Activated CD4-positive, alpha-beta T cell treated with anti-CD3 and anti-CD28 coated beads, Interleukin-2, amount 50 U/mL, for 4 hours (primary cell): ENCODE measurements at places on chromosomes 12 and 14.

DNA sequence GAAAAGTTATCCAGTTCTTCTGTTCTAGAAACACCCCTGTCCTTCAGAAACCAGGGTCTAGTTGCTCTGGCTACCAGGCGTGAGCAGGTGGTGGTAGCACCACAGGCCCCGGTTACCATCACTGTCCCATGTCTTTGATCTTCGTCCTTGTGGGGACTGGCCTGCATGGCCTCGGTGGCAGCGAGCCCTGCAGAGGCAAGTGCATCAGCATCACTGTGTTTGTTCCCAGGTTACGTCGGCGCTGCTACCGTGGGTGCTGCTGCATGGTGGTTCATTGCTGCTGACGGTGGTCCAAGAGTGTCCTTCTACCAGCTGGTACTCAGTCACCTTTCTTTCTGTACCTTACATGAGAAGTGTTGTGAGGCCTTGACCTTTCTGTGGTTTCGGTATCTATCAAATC lies 58.9 kb downstream of the ANAPC7 start:
- DNase-seq: no peak

- DNase-seq: peak; percentile 28
Measured at GRCh38 chr14:24430143-24430681, 458 bp downstream of the KHNYN start.

DNA sequence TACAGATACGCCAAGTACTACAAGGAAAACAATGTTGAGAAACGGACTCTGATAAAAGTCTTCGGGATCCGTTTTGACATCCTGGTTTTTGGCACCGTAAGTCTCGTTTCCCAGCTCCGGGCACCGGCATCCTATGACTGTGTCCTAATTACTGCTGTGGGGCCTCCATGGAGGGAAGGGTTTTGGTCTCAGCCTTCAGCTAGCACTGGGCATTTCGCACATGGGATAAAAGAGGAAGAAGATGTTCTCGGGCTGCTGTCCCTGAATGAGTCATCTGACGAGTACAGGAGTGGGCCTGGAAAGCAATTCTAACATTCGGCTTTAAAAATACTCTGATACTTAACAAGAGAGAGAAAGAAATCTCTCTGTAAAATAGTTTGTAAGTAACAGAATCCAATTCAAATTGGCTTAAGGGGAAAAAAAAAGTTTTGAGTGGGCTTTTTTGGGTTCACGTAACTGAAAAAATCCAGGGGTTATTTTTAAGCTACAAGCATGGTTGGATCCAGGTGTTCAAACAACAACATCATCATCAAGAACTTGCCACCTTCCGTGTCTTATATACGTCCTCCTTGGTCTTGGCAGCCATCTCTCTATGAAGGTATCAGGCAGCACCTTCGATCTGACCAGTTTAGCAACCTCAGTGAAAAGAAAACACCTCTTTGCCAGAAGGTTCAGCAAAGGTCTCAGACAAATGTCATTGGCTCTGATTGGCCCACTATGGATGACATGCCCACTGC lies 34.4 kb upstream of the P2RX4 start:
- no peak for DNase-seq

- DNase-seq: no peak
Measured at GRCh38 chr12:76848132-76848531, 30.7 kb downstream of the CSRP2 start.

GRCh38 chr14:75273272-75274049 lies 5.2 kb upstream of the FOS start:
- DNase-seq: no peak

DNA sequence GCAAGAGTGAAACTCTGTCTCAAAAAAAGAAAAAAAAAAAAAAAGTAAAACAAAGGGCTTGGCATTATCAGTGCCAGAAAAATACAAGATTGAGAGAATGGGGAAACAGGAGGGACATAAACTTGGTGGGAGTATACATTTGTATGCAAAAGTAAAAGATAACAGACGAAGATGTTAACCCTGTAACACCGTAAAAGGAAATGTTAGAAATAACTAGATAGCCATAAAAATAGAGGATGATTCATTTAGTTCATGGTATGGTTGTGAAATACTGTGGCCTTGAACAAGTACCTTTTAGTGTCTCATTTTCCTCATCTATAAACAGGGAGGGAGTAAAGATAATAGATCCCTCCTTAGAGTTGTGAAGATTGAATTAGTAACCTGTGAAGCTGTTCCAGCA lies 33.3 kb downstream of the ATP2A2 start:
- no peak for DNase-seq

- no peak for DNase-seq
Measured at GRCh38 chr12:5623411-5623810, 191.5 kb downstream of the NTF3 start.

GRCh38 chr12:291153-291723 lies 28.6 kb upstream of the SLC6A13 start:
- DNase-seq: no peak

DNA sequence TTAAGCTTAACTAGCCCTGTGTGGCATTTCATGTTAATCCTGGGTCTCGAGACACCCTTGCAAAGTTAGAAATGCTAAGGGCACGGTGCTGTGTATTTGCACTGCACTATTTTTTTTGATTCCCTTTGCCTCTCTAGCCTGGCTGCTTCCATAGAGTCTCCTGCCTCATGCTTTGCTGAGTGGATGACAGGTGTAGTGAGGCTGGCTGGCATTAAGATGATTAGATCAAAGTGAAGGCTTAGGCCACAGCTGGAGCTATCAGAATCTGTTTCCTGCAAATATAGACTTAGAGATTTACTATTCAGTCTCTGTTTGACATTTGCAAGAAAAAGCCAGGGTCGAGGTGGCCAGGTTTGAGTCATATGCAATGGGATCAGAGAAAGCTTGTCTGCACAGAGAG lies 791.1 kb downstream of the AACS start:
- no peak for DNase-seq

DNA sequence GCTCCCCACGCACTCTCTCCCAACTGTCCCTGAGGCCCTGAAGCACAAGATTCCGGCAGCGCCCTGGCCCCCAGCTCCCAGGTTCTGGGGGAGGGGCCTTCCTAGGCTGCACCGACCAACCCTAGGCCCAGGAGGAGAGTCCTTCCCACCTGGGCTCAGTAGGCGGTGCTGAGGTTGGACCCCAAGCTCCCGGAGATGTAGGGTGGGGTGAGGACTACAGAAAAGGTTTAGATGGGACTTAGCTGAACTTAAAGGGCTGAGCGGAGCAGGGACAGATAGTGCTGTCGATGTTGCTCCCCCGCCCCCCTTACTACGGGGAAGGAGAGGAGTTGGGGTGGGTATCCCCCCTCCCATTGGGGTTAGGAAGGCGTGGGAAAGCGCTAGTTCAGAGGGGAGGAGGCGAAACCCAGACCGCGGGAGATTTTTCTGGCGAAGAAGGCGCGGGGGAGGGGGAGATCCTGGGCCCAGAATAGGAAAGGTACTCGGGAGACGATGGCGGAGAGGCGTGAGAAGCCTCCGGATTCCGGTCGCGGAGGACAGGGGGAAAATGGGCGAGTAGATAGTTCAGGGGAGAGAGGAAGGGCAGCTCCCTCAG lies 4.2 kb upstream of the BAZ2A start:
- peak; percentile 9 for DNase-seq

DNA sequence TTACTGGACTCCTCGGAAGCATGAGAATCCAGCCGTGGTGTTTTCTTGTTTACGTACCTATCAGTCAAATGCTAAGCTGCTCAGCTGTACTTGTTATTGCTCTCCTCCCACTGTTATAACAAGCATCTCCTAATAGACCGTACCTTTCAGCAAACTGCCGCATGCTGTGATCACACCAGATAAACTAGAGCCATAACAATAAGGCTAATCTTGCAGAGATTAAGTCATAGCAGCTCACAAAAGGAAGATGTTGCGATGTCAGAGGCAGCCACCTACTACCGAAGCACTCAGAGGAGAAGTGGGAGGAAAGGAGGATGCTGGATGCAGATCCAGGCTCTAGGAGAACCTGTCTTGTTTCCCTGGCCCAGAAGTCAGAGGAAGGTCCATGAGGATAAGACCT lies 196.0 kb downstream of the GALC start:
- no peak for DNase-seq

- no peak for DNase-seq
Measured at GRCh38 chr12:49811136-49811535, 17.1 kb downstream of the NCKAP5L start.

- no peak for DNase-seq
Measured at GRCh38 chr12:29429999-29430715, 49.2 kb upstream of the ERGIC2 start.

- no peak for DNase-seq
Measured at GRCh38 chr14:76537906-76538647, 162.1 kb downstream of the ESRRB start.

GRCh38 chr12:69844416-69844815 lies 19.4 kb downstream of the MYRFL start:
- DNase-seq: no peak

DNA sequence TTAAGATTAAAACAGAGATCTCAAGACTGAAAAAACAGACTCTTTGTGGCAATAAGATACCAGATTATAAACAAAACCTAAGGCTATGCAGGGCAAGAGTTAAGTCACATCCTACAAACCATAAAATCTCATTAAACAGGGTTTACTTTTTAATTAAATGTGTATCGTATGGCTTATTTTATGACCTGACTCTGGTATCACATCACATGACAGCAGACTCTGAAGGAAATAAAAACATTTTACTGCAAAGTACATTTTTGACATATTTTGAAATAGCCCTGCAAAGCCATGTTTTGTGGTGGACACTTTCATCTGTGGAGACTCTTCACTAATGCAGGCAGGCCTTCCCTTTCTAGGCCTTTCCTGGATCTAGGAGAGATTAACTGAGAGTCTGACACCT lies 327.6 kb upstream of the CLEC14A start:
- DNase-seq: no peak

- no peak for DNase-seq
Measured at GRCh38 chr14:101525640-101526527, 35.4 kb upstream of the DIO3 start.

GRCh38 chr14:24741871-24742270 lies 107.9 kb upstream of the GZMB start:
- no peak for DNase-seq

DNA sequence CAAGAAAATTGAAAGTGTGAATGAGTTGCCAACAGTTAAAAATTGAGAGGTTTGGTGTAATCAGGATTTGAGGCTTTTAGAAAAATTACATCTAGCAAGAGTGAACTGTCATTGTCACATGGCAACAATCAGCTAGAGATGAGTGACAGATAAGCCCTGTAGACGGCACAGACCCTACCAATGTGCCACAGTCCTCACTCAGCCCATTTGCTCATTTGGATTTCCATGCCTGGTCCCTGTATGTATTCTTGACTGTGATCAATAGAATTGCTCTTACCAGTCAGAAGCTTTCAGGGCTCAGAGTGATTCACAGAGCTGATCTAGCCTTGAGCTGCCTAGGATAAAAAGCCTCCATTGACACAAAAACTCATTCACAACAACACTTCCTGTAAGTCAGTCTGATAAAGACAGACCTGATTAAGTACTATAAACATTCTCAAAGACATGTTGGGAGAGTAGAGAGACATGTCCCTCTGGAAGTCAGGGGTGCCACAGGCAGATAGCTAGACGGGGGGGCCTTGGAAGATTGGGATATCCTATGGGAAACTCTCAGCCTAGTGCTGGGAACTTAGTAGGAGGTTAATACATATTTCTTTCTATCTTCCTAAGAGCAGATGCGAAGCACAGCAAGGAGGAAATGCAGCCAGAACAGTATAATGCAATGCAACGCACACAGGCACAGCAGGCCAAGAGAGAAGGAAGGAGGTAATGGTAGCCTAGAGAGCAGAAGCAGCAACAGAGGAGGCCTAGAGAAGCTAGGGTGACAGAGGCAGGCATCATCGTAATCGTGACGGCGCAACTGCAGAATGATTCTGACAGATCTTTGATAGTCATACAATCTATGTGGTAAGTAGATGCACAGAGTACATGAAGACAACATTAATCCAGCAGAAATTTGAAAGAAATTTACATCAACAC lies 2.0 kb upstream of the PELI2 start:
- no peak for DNase-seq

DNA sequence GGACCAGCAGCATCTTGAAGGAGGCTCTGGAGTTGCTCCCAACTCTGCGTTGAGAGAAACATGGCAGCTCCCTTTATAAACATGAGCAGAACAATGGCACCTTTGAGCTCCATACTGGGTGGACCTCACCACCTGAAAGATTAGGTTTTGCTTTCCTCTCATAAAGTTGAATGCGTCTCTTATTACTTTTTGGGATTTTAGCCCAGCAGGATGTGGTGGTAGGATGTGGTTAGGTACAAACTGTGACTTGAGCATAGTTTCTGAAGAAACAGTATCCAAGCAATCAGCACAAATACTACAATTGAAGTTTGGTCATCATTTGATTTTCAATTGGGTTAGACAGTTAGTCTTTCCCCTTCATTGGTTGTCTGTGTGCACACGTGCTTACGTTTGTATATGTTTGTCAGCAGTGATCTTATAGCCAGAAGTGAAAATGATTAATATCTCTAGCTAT lies at the start of gene PRR4:
Gene PRR4, minus strand, starts transcription at position 51 of the 454 bp plus-strand sequence. Its CDS starts 38 bp downstream, at position 13.
- no peak for DNase-seq

GRCh38 chr12:4292341-4293073 lies 18.9 kb downstream of the CCND2 start:
- DNase-seq: no peak

DNA sequence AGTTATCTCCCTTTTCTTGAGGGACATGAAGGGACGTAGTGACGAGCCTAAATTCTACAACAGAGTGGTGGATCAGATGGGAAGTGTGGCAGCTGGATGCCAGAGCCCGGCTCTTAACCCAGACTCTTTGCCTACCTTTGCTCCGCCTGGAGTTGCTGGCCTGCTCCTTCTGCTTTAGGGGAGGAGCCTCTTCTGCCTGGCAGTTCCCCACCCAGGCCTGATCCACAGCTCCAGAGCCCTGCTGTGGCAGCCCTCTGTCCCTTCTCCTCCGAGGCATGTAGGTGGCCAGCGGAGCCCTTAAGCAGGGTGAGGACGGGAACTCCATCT lies 2.3 kb upstream of the PRPH start:
- DNase-seq: no peak

DNA sequence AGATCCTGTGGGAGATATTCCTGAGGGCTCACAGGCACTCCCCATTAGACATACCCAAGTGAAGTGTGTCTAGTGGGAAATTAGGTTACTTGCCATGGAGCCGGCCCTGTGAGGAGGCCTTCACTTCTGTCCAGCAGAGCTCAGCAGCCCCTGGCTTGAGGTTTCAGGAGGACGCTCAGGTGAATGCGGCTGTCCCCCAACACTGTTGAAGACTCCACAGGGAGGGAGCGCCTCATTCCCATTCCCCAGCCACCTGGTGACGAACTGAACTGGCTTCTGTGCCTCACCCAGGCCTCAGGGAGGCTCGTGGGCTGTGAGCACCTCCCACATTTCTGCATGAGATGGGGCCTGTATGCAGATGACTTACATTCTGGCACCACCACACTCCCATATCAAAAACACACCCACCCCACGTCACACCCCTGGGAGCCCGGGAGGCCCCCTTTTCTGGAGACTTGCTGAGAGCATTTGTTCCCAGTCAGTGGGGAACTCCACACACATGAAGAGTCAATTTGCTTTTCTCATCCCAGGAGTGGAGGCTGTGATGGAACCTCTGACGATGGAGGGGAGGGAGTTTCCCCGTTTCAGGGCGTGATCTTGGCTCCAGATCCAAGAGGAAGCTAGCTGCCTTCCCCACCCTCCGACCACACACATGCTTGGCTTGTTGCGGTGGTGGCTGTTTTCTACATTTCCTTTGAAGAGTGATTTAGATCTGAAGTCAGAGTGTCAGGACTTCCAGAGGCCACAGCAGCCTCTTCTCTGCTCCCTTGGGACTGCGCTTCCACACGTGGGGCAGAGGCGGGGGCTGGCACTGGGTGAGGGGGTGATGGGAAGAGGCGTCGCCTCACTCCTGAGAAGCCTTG lies 120.7 kb downstream of the ADGRD1 start:
- DNase-seq: no peak

- no peak for DNase-seq
Measured at GRCh38 chr14:79279645-79280597, 931.4 kb downstream of the DIO2 start.

GRCh38 chr14:55756557-55756956 lies 176.6 kb downstream of the KTN1 start:
- DNase-seq: no peak
